Upper lobe of right lung (tissue), 1 donor: ENCODE measurements at places on chromosomes 7 and 10.

GRCh38 chr7:135260470-135260869 is 26.8 kb downstream of the STRA8 start:
- DNase-seq, result no peak

GRCh38 chr7:158128572-158128971 is 459.1 kb downstream of the PTPRN2 start:
- peak; percentile 46 for DNase-seq

DNA sequence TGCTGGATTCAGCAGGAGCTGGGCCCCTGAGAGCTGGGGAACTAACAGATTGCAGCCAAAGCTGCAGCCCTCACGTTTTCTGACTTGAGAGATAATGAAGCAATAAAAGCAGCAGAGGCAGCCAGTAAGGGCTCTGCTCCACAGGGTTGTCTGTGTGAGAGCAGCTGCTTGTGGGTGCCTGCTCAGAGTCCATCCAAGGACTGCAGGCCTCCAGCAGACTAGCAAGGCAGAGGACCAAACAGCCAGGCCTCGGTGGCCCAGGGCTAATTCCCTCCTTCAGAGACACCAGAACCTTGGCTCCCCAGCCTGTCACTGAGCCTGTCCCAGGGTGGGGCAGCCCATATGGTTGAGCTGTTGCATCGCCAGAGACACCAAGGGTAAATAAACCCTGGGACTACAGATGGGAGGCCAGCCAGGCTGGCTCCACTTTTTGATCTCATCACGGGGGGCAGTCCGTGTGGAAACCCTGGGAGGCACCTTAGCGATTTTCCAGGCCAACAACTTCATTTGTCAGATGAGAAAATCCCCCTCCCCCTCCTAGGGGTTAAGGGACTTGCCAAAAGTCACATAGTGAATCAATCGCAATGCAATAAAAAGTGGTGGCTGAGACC is 229.2 kb downstream of the WDR11 start:
- DNase-seq, result no peak

DNA sequence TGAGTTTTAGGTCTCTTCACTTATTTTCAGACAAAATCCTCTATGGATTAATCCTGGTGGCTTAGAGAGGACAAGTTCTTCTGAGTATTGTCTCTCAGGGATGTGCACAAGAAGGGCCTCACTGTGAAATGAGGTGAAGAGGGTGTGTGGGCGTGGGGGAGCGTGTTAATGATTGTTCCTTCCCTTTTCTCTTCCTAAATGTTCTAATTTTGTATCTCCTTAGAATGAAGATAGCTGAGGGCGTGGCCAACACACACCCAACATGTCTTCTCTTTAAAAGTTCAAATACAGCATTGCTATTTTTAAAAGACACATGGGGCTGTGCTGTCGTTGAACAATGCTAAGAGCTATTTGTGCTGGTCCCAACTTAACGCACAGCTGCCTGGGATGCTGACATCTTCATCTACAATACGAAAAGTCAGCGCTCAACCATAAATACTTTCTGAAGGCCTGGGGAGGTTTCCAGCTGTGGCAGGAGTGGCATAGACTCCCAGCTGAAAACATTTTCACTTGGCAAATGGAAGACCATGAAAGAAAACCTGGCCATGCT is 135.9 kb downstream of the JCAD start:
- DNase-seq, result no peak

GRCh38 chr7:151632750-151633515 is 113.2 kb upstream of the RHEB start:
- DNase-seq, result peak; percentile 83

- no peak for DNase-seq
These were observed 23.0 kb downstream of the PTPRN2 start for GRCh38 chr7:158564663-158565035.

DNA sequence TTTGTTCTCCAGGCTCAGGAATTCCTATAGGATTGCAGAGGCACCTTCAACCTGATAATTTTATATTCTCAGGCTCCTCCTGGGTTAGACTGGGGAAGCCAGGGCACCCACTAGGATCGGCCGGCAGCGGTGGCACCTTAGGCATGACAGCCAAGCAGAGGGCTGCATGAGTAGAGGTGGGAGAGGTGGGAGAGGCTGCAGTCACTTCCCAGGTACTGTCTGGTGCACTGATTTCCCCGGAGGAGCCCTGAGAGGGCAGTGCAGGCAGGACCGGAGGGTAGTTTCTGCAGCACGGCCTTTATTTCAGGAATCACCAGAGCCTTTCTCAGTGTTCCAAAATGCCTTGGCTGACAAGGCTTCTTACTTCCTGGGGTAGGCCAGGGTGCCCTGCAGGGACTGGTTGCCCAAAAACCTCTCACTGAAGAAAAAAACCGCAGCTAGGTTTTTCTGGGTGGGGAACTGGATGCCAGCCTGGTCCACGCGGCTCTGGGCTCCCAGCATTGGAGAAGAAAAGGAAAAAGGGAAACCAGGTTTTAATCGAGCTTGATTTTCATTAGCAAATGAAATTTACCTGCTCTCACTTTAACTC is 3.6 kb upstream of the HOXA13 start:
- no peak for DNase-seq

- no peak for DNase-seq
These were observed 137.2 kb downstream of the VIPR2 start for GRCh38 chr7:159007364-159007995.

DNA sequence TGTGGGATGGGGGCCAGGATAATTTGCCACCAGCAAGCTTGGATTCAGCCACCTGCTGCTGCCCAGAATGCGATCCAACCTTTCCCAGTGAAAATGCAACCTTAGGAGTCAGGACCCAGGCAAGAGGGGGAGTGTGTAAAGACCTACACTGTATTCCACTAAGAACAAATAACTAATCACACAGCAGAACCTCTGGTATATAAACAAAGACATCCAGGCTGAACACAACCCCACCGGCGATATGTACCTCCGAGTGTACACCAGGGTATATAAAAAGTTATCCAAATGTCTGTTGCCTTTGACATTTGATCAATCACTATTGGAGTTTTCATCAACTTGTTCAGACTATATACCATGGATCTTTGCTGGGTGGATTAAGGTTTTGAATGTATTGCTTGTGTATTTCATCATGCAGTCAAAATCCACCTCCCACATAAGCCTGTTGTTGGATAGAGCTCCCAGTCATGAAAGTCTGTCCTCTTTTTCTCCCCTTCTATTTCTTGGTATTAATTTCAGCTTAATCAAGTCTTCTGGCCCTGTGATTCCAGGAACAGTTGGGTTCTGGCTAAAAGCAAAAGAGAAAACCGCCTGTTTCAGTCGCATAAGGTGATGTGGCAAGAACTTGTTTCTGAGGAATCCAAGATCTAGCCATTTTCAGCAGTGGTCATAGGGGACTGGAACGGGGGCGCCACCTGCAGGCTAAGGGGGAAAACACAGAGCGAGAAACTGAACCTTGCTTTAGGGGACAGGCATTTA is 290.7 kb downstream of the CCDC3 start:
- peak; percentile 86 for DNase-seq

DNA sequence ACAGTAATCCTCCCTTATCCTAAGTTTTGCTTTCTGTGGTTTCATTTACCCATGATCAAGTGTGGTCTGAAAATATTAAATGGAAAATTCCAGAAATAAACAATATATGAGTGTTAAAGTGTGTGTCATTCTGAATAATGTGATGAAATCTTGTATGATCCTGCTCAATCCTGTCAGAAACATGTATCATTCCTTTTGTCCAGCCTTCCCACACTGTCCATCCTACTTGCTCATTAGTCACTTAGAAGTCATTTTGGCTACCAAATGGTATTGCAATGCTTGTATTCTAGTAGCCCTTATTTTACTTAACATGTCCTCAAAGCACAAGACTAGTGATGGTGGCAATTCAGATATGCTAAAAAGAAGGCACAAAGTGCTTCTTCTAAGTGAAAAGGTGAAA is 1211.2 kb upstream of the SORCS1 start:
- no peak for DNase-seq

- DNase-seq, result no peak
These were observed 10.1 kb downstream of the GDF10 start for GRCh38 chr10:47310090-47310505.
